ENCODE measurements at places on chromosomes 2 and 18.

DNA sequence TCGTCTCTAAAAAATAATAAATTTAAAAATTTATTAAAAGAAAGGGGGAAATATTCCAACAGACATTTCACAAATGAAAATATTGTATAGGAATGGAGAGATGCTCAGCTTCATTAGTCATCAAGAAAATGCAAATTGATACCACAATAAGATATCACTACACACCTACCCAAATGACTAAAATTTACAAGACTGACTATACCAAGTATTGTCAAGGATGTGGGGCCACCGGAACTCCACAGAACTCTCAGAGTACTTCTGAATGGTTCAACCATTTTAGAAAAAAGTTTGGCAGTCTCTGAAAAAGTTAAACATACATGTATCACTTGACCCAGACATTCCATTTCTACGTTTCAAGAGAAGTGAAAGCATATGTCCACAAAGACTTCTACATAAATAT lies 163.4 kb downstream of the EHBP1 start:
- DNase-seq = no peak

DNA sequence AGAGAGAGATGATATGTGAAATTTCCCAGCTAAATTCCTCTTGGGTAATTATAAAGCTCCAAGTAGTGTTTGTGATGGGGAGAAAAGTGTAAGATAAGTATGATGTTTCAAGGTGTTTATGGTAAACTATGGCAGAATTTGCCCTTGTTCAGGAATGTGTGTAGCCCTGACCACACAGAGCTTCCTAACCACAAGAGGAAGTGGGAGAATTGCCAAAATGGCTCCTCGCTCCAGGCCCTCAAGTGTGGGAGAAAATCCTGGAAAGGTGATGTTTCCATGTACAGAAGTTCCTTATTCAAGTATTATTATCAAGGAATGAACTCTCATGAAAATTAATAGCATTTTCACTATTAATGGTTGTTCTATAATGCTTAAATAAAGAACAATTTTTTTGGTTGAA lies 878.3 kb downstream of the TDRD15 start:
- no peak for DNase-seq

DNA sequence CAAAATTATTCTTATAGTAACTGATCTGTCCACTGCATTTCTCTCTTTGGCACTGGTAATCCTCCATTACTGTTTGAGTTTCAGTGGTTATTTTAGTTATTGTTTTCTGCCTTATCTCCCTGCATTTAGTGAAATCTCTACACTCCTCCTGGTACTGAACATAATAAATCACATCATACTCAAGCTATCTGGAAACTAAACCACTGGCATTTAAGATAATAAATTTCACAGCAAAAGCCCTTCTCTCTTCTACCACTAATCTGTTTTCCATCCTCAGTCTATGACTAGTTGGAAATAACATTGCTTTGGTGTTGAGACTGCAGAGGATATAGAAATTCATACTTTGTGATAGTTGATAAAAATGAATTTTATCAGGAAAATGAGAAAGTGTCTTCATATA lies 399.3 kb upstream of the FSHR start:
- no peak for DNase-seq

- DNase-seq = no peak
Measured at GRCh38 chr2:54634564-54635511, 88.6 kb upstream of the EML6 start.

GRCh38 chr2:118133916-118134315 lies 45.6 kb downstream of the INSIG2 start:
- no peak for DNase-seq

DNA sequence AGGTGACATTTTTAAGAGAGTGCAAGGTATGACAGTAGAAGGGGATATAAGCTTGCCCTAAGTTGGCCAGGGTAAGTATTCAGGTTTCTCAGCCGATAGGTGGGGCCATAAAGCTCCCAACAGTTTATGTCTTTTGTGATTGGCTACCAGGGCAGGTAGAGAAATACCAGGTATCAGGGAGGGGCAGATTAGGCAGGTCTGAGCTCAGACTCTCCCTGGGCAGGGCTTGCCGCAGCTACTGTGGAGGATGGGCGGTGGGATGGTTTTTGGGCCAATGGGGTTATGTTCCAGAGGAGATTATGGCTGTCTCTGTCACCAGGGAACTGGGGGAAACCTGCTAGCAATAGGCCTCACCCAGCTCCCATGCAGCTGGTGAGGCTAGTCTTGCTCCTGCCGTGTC lies 211.6 kb downstream of the PTH2R start:
- DNase-seq = no peak

Measured in breast epithelium (tissue), 4 donors.